Inflammatory macrophage treated with lipopolysaccharide for 4 hours (primary cell): ENCODE measurements at places on chromosomes 1 and 21.

DNA sequence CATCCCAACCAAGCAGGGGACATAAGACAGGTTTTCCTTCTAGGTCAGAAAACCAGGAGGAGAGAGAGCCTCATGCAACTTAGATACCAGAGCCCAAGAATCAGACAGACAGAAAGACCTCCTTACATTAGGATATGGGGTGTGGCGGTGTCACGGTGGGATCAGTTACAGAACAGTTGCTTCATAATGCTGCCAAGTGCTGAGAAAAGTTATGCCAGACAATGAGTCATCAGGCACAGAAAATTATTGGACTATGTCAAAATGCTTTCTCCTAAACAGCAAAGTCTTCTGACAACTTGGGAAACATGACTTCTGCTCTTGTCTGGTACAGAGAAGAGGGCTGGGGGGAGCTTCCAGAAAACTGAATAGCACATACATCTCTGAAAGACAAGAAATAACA is 1120.2 kb upstream of the TMPRSS15 start:
- no peak for DNase-seq

GRCh38 chr1:226654046-226654667 is 84.9 kb downstream of the ITPKB start:
- no peak for DNase-seq

- DNase-seq = no peak
Measured at GRCh38 chr1:59032228-59032627, 248.4 kb upstream of the JUN start.

- peak; percentile 73 for DNase-seq
Measured at GRCh38 chr1:198234520-198235251, 77.9 kb downstream of the NEK7 start.

DNA sequence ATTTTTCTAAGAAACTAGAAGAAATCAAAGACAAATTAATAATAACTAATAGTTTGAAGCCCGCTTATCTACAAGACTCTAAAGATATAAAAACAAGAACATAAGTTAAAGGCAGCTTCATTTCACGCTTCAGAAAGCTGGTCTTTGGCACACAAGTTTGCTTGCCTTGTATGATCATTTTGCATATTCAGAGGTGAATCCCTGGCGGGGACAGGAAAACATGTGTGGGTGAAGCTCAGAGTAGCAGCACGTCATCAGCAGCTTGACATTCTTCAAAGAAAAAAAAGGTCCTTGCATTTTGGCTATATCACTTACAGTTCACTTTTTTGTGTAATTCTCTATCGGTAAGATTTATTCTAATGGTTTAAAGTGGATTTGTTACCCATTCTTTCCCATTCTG is 1911.8 kb downstream of the MRPL39 start:
- no peak for DNase-seq

GRCh38 chr1:41501581-41501980 is 17.1 kb upstream of the EDN2 start:
- no peak for DNase-seq

DNA sequence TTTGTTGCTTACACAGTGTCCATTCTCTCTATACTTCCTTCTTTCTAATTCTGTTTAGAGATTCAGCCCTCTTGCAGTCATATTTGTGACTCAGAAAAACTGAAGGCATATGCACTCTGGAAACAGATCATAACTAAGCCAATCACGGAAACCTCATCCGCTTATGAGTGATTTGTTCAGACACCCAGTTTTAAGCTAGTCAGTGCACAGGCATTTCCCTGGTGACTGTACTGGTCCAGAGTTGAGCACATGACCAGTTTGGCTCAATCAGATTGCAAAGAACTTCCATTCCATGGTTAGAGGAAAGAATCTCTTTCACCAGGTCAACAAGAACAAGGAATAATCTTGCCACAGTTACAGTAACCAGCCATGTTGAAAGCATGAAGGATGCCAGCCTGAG is 69.2 kb upstream of the SGIP1 start:
- DNase-seq = no peak

DNA sequence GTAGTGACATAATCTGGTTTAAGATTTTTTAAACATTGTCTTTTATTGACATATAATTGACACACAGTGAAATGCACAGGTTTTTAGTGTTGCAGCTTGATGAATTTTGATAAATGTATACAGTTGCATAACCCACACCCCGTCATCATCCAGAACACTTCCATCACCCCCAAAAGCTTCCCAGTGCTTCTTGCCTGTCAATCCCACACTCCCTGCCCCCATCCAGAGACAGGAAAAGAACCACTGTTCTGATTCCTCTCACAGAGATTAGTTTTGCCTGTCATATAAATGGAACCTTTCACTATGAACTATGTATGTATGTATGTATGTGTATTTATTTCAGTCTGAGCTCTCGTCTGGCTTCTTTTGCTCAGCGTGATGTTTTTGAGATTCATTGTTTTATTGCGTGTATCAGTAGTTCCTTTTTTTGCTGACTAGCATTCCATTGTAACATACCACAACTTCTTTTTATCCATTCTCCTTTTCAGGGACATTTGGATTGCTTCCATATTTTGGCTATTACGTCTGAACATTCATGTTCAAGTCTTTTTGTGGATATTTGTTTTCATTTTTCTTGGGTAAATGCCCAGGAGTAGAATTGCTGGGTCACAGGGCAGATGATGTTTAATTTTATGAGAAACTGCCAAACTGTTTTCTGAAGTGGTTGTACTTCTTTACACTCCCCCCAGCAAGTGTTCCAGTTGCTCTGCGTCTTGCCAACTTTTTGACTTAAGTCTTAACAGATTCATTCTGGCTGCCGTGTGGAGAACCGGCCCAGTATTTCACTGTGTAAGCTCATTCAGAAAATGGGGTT is 8.7 kb downstream of the UBIAD1 start:
- peak; percentile 28 for DNase-seq

DNA sequence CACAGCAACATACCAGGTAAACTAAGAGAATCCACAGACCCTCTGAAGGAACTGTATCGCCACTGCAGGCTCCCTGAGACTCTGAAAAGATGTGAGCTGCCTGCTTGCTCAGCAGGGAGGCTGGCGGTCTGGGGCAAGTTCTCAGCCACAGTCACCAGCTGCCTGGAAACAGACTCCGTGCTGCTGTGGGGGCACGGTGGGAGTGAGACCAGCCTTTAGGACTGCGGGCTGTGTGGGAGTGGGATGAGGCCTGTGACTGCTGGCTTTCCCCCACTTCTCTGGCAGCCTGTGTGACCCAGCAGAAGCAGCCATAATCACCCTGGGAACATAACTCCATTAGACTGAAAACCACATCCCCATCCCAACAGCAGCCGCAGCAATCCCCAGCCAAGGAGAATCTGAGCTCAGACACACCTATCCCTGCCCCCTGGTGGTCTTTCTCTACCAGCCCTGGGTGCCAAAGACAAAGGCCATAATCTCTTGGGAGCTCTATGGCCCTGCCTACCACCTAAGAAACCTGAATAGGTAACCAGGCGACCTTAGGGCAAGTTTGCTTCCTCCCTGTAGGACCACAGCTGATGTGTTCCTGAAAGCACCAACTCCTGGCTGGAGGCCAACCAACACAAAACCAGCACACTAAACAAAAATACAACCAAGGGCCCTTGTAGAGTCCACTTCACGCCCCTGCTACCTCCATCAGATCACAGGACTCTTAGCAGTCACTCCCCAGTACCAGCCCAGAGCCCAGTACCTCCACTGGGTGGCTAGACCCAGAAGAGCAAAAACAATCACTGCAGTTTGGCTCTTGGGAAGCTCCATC is 151.5 kb downstream of the SMYD3 start:
- no peak for DNase-seq

GRCh38 chr1:244352156-244352830 is 99.4 kb downstream of the ADSS2 start:
- no peak for DNase-seq

- DNase-seq = no peak
Measured at GRCh38 chr1:217089361-217090014, 366.3 kb upstream of the ESRRG start.

- no peak for DNase-seq
Measured at GRCh38 chr1:6100861-6101783, 55.4 kb downstream of the KCNAB2 start.

GRCh38 chr1:236176337-236177336 is 34.3 kb downstream of the GPR137B start:
- DNase-seq = no peak

DNA sequence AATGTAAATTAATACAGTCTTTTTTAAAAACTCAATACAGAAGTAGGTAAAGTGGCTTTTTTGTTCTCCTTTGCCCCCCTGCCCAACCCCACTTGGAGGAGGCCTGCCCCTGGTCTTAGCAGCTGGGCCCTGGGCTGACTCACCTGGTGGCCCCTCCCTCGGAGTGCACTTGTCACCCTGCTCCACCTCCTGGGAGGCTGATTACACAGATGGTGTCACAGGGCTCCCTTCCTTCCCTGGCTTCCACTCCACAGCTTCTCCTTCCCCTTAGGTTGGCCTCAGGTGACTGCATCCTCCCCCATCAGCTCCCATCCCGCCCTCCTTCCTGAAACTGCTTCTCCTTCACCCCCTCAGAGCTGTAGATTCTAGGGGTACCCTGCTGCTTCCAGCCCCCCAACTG is 11.7 kb upstream of the CAPN9 start:
- no peak for DNase-seq

DNA sequence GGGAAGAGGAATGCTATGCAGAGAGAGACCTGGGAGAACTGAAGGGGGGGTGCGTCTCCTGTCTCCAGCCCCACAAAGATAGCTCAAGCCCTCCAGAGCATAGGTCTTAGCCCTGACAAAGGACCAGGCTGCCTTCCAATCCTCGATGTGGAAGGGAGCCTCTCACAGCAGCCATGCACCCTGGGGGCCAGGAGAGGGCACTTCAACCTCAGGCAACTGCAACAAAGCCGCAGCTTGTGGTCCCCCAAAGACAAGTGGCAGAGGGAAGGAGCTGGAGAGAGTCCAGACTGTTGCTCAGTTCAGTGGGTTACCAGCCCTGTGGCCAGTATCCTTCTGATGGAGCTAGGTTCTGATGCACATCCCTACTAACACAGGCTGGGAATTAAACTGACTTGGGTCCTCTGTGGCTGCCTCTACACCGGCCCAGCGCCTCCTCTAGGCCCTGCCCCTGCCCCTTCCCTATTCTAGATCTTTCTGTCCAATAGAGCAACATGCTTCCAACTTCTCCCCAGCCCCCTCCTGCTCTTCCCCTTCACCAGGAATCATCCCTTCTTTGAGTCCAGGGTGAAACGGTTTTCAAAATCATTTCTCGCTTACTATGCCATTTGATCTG is 100.7 kb upstream of the SPATA6 start:
- DNase-seq = peak; percentile 6

DNA sequence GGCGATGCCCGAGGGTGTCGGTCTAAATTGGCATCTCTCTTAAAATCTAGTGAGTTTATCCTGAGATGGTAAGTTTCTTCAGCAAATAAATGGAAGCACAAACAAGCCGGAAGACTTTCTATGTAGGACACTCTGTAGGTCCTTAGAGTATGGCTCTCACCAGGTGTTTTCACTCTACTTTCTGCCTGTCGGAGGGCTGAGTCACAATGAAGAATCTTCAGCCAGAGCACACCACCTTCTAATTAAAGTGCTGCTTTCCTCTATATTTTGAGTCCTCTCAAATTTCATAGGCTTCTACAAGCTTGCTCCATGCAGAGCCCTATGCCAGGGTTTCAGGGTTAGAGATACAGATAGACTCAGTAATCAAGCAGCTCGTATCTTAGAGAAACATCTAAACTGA is 27.1 kb downstream of the KCNK1 start:
- DNase-seq = no peak

DNA sequence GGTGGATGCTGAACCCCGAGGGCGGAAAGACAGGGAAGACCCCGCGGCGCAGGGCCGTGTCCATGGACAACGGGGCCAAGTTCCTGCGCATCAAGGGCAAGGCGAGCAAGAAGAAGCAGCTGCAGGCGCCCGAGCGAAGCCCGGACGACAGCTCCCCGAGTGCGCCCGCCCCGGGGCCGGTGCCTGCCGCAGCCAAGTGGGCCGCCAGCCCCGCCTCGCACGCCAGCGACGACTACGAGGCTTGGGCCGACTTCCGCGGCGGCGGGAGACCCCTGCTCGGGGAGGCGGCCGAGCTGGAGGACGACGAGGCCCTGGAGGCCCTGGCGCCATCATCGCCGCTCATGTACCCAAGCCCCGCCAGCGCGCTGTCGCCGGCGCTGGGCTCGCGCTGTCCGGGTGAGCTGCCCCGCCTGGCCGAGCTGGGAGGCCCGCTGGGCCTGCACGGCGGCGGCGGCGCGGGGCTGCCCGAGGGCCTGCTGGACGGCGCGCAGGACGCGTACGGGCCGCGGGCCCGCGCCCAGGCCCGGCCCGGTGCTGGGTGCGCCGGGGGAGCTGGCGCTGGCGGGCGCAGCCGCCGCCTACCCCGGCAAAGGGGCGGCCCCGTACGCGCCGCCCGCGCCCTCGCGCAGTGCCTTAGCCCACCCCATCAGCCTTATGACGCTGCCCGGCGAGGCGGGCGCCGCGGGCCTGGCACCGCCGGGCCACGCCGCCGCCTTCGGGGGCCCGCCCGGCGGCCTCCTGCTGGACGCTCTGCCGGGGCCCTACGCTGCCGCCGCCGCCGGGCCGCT is 20.7 kb downstream of the FOXO6 start:
- peak; percentile 9 for DNase-seq

- DNase-seq = no peak
Measured at GRCh38 chr1:166874464-166874863, 1.6 kb downstream of the TADA1 start.

GRCh38 chr21:38039369-38039768 is 123.1 kb upstream of the KCNJ6 start:
- no peak for DNase-seq

GRCh38 chr1:7585216-7585907 is 185.7 kb upstream of the VAMP3 start:
- DNase-seq = no peak

DNA sequence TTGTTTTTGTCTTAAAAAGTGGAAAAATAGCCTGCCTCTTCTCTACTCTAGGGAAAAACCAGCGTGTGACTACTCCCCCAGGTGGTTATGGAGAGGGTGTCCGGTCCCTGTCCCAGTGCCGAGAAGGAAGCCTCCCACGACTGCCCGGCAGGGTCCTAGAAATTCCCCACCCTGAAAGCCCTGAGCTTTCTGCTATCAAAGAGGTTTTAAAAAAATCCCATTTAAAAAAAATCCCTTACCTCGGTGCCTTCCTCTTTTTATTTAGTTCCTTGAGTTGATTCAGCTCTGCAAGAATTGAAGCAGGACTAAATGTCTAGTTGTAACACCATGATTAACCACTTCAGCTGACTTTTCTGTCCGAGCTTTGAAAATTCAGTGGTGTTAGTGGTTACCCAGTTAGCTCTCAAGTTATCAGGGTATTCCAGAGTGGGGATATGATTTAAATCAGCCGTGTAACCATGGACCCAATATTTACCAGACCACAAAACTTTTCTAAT is 35.0 kb upstream of the TDRD10 start:
- DNase-seq = peak; percentile 70

DNA sequence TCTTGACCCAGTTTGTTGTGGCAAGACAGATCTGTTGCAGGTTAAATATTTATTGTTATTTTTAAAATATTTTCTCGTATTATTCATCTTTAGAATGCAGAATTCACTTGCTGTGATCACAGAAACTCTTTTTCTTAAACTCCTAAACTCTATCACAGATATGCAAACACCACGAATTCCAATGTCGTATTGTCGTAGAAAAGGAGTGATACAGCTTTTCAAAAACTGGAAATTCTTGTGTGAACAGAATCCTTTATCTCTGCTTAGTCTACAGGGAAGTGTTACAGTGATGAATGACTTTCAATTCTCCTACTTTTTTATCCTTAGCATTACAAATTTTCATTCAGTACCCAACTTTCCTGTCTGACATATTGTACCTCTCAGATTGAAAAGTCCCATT is 1329.5 kb upstream of the B3GALT2 start:
- DNase-seq = no peak

GRCh38 chr1:94734963-94735901 is 84.9 kb upstream of the SLC44A3 start:
- peak; percentile 46 for DNase-seq
